Stimulated activated CD4-positive, alpha-beta T cell treated with anti-CD3 and anti-CD28 coated beads, Interleukin-1b, Interleukin-23, amount 100 ng/mL, for 1 hour (primary cell): ENCODE measurements at places on chromosomes 2 and 18.
A peak's percentile ranks its signal among the peaks of the same experiment; 100 is the strongest.

GRCh38 chr2:28312307-28313219 is 80.1 kb upstream of the FOSL2 start:
- no peak for DNase-seq

GRCh38 chr2:9752441-9753275 is 90.6 kb upstream of the TAF1B start:
- DNase-seq: peak; percentile 32

- no peak for DNase-seq
Observed at GRCh38 chr2:65350651-65351056, 81.7 kb downstream of the SPRED2 start.

GRCh38 chr2:159362816-159363251 is 76.3 kb upstream of the WDSUB1 start:
- no peak for DNase-seq

- DNase-seq: no peak
Observed at GRCh38 chr18:23643815-23644490, 18.8 kb downstream of the ANKRD29 start.

DNA sequence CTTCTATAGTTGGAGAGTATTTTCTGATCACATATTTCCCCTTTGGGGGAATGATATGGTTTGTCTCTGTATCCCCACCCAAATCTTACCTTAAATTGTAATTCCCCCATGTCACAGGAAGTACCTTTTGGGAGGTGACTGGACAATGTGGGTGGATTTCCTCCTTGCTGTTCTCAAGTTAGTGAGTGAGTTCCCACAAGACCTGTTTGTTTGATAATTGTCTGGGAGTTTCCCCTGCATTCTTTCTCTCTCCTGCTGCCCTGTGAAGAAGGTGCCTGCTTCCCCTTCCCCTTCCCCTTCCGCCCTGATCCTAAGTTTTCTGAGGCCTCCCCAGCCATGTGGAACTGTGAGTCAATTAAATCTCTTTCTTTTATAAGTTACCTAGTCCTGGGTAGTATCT is 222.7 kb upstream of the SLC39A10 start:
- DNase-seq: no peak

DNA sequence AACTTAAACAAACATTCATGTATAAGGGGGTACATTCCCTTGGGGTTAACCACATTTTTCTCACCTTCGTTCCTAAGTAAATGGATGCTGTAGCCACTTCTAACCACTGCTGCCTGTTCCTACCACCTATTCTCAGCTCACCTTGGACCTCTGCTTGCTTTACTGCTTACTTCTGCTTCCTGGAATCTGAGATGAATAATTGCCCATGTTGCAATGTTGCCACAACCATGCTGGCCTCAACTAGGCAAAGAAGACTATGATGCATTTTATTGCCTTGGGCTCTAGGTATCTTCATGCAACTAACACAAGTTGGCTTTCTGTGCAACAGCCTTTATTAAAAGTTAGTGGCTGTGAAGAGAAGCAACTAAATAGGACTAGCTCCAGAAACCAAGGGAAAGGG is 106.3 kb upstream of the TCF4 start:
- DNase-seq: no peak

GRCh38 chr18:53644799-53645471 is 579.5 kb downstream of the MBD2 start:
- DNase-seq: no peak

DNA sequence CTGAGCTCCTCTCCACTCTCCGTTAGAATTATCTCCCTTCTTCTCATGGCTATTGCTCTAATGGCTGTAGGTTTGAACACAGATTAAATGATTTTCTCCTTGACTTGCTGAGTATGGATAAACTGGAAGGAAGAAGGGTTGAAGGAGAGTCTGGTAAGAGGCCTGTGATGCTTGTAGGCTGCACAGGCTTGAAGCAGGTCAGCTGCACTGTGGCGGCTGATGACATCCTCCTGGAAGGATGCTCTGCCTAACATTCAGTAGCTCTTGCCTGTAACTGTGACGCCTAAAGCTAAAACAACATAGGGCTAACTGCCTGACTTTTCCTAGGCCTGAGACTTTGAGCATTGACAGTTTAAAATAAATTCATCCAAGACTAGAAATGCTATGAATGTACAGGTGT is 166.3 kb downstream of the MREG start:
- no peak for DNase-seq

GRCh38 chr2:101501443-101501842 is 26.5 kb upstream of the RFX8 start:
- no peak for DNase-seq

DNA sequence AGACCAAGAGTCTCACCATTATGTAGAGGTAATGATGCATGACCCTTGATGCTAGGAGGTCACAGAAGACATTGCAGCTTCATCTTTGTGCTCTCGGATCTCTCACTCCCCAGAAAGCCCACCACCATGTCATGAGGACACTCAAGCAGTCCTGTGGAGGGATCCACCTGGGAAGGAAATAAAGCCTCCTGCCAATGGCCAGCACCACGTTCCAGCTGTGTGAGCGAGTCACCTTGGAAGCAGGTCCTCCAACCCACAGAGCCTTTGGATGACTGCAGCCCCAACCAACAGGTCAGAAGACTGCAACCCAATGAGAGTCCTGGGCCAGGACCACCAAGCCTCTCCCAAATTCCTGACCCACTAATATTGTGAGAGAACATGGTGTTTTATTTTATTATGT is 38.4 kb downstream of the CYP26B1 start:
- DNase-seq: no peak

DNA sequence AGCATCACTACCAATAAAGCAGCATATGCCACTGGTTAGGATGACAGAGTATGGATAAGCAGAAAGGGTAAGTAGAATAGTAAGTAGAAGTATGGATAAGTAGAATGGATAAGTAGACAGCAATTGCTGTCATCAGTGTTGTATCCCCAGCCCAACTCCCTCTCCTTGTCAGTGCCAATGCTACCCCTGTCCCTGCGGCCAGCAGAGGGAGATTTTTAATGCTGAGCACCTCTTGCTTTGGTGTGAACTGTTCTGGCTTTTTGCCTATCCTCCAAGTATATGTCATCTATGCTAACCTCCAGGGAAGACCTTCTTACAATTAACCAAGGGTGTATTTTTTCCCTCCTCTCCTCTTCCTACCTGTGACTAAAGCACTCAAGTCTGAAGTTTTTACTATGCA is 136.7 kb upstream of the SPHKAP start:
- DNase-seq: no peak

DNA sequence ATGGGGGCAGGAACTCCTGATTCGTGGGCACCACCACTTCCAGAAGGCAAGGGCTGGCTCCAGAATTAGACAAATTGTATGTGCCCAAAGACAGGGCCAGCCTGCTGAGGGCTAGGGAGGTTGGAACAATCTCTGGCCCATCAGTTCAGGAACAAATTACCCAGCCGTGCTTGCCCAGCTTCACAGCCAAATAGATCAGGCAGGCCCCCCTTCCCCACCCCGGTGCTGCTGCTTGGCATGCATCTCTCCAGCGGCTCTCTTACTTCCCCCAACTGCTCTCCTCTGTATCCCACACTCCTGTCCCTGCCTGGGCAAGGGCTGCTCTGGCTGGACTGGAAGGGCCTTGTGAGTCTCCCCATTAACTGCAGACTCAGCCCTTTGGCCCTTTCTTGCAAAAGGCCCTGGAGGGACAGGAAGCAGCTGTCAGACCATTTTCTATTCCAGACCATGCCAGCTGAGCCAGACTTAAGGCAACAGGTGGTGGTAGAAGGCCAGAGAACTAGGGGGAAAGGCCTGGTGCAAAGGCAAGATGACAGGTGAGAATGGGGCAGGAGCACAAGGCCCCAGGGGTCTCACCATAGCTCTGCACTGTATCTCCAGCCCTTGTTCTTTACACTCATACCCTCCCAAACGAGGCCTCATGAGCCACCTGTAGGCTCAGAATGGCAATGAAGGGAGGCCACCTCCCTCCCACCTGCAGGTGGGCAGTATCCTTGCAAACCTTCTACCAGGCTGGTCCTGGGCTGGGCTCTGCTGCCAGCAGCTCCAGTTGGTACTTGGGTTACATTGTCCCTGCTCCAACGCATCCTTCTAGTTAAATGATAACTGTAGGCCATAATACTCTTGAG is 30.7 kb upstream of the ACAA2 start:
- DNase-seq: no peak

DNA sequence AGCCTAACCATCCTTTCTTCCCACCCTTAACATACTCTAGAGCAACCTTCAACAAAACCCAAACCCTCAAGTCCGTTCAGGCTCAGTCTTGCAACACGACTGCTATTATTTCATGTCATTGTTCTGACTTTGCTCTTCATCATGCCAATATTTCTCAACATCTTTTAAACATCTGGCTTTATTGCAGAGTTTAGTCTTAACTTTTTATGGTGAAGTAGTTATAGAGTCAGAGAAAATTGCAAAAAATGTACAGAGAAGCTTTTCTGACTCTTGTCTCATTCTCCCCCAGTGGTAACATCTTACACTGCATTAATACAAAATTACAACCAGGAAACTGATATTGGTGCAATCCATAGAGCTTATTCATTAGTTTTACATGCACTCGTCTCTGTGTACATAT is 3.9 kb downstream of the MARCO start:
- DNase-seq: no peak

- no peak for DNase-seq
Observed at GRCh38 chr2:236823963-236824362, 254.3 kb downstream of the ACKR3 start.

- no peak for DNase-seq
Observed at GRCh38 chr2:85648619-85649018, 19.4 kb downstream of the SFTPB start.

GRCh38 chr2:120892967-120893667 is 157.4 kb downstream of the GLI2 start:
- no peak for DNase-seq

DNA sequence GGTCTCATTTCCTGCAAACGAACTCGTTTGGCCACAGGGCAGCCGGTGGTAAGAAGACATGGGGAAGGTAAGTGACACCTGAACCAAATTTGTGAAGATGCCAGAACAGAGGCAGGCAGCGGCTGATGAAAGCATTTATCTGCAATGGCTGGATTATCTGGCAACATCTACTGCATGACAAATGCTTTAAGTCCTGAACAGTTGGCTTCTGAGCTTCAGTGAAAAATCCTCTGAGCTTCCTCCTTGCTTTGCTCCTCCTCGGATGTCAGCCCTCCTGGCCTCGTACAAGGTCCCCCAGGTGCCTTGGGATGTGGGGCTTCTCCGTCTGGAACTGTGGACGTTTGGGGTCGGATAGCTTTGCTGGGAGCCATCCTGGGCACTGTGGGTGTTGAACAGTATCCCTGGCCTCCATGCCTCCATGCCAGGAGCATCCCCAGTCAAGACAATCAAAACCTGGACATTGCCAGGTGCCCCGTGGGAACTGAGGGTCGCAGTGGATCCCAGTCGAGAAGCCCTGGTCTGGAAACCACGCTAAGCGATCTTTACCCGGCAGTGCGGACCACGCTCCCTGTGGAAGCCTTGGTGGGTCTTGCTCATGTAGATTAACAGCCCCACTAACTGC is 49.3 kb downstream of the KCNG2 start:
- no peak for DNase-seq

DNA sequence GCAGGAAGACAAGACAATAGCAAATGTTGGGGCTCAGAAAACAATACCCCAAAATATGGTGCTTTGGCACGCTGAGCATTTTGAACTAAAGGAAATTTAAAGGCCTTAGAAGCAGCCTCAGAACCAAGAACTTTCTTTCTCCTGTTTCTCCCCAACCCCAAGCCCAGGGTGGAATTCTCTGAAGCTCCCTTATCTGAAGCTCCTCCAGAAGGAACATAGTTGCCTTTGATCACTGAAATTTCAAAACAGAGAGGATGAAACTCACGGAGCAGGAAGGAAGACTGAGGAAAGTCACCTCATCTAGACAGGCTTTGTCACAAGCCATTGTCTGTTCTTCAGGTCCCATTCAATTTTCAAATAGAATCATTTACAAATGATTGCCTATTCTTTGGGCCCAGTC is 15.5 kb upstream of the BMPR2 start:
- no peak for DNase-seq

- no peak for DNase-seq
Observed at GRCh38 chr2:2229626-2230432, 101.2 kb downstream of the MYT1L start.

GRCh38 chr18:27378431-27379095 is 193.5 kb upstream of the CHST9 start:
- no peak for DNase-seq

GRCh38 chr2:212646698-212647366 is 108.2 kb upstream of the ERBB4 start:
- DNase-seq: no peak

DNA sequence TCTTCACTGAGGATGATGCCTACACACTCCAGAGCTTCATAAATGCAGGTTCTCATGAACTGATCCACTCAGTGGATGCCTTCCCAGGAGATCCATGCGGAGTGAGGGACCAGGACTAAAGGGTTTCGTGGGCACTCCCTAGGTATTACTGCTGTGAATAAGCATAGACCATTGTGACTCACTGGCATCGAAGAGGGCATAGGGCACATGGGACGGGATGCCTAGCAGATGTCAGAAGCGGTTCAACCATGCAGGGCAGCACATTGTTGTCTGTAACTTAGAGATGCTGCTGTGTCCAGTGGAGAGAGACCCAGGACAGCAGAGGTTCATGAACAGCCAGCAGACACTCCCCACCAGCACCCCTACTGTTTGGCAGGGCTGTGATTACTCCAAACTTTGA is 17.2 kb downstream of the GKN2 start:
- no peak for DNase-seq

- no peak for DNase-seq
Observed at GRCh38 chr2:203431391-203432185, 103.4 kb downstream of the ABI2 start.

- no peak for DNase-seq
Observed at GRCh38 chr2:241378816-241379215, 22.7 kb downstream of the FARP2 start.

- no peak for DNase-seq
Observed at GRCh38 chr18:25230658-25231326, 121.2 kb downstream of the ZNF521 start.

- no peak for DNase-seq
Observed at GRCh38 chr2:776487-776886, 99.3 kb upstream of the TMEM18 start.

- no peak for DNase-seq
Observed at GRCh38 chr2:63034526-63034925, 16.1 kb upstream of the OTX1 start.
